ENCODE measurements at places on chromosomes 13 and 19. TPM values are rescaled to one million over a fixed set of nuclear protein-coding genes. Genes with fewer than 3 reads are reported as not detected.

Gene BRCA2
- 7.5 TPM for total RNA-seq

GRCh38 chr19:944171-944567 is 18.3 kb downstream of the ARID3A start:
- no peak overlapping the region for H3K4me3 ChIP-seq
- DNase-seq = no peak
- H3K27ac ChIP-seq = no peak overlapping the region
- H3K27me3 ChIP-seq = peaks cover 1% of the 10 kb centered on the region

DNA sequence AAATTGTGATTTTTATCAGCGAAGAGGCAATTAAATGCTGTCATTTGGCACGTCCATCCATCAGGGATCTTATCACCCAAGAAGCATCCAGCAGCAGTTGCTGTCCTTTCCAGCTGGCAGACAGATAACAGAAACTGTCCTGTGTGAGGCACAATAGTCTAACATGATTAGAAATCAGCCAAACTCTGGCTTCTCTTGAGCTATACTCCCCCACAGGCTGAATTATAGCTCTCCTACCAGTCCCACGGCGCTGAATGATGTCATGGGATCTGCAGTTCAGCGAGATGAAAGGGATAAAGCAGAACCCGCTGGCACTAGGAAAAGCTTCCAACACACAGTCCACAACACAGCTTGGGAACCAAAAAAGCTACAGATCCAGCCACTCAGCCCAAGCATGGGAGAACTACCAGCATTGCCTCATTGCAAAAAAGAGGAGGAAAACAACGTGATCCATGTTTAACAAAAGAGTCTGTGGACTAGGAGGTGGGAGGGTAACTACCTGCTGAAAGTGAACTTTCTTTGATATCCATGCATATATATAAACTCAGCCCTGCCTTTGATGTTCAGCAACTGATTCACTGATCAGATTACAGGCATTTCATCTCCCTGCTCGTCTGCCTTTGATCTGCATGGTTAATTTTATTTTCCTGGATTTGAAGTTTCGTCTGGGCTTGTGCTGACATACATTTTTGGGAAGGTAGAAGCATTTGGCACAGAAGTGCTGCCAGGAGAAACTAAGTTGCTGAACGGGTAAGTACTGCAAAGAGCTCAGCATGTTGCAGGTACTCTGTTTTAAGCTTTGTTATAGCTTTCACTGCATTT is at the start of gene TNFRSF19:
Gene TNFRSF19 (plus strand): TSS at position 314 of the 822 bp plus-strand sequence. CDS start 19,772 bp downstream, outside the sequence.
- H3K27ac ChIP-seq = peak within 1 kb of the TSS; percentile 80
- no peaks in the 10 kb centered on the region for H3K36me3 ChIP-seq
- H3K4me1 ChIP-seq = peaks cover 30% of the 10 kb centered on the region
- peak; percentile 84 for DNase-seq
- no peaks in the 10 kb centered on the region for H3K27me3 ChIP-seq

DNA sequence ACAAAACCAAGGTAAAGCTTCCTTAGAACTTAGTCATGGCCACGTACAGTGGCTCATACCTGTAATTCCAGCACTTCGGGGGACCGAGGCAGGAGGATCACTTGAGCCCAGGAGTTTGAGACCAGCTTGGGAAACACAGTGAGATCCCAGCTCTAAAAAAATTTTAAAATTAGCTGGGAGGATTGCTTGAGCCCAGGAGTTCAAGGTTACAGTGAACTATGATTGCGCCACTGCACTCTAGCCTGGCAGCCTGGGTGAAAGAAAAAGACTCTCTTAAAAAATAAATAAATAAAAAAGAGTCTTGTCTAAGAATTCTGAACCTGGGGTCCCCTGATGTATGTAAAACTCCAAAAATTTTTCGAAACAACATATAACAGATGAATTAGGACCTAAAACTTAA is 34.9 kb downstream of the N4BP2L2 start:
- H3K27me3 ChIP-seq = no peaks in the 10 kb centered on the region
- H3K4me3 ChIP-seq = no peak overlapping the region
- peaks cover 17% of the 10 kb centered on the region for H3K36me3 ChIP-seq
- H3K4me1 ChIP-seq = no peaks in the 10 kb centered on the region
- H3K27ac ChIP-seq = no peak overlapping the region
- no peak for DNase-seq

- DNase-seq = no peak
- no peak overlapping the region for H3K4me3 ChIP-seq
- no peak overlapping the region for H3K27ac ChIP-seq
Observed at GRCh38 chr19:8020681-8021080, 15.2 kb upstream of the ELAVL1 start.

DNA sequence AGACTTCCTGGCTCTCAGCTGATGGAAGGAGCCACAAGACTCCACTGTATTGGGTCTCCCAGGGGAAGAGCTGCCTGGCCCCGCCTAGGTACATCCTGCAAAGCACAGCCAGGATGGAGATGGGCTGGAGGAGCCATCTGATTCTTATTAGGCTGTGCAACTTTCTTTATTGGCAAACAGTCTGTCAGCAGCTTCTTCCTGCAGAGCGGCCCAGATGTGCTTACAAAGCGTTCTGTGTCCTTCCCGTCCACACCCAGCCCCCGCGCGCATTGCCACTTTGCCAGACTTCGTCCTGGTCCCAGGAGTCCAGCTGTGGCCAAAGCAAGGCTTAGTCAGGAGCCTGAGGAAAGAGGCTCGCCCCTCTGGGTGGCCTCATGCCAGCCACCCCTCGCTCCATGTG is 409.3 kb downstream of the ZNF536 start:
- H3K27me3 ChIP-seq = peaks cover 2% of the 10 kb centered on the region
- no peaks in the 10 kb centered on the region for H3K4me1 ChIP-seq
- H3K36me3 ChIP-seq = no peaks in the 10 kb centered on the region
- no peak overlapping the region for H3K4me3 ChIP-seq
- DNase-seq = no peak

Data from HFFc6 (cell line).